ENCODE measurements at places on chromosomes 5 and 9.

GRCh38 chr9:135130207-135130976, 42.9 kb downstream of the OLFM1 start:
- no peak for DNase-seq

GRCh38 chr5:151598984-151599383, 7.9 kb upstream of the FAT2 start:
- no peak for DNase-seq

DNA sequence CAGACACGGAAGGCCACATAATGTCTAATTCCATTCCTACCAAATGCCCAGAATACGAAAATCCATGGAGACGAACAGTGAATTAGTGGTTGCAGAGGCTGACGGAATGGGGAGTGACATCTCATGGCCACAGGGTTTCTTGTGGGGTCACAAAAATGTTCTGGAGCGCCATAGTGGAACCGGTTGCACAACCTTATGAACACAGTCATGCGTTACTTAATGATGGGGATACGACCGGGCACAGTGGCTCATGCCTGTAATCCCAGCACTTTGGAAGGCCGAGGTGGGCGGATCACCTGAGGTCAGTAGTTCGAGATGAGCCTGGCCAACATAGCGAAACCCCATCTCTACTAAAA, 26.0 kb upstream of the TTLL11 start:
- DNase-seq = no peak

- DNase-seq = no peak
Observed at GRCh38 chr9:136575626-136576268, 29.9 kb upstream of the NOTCH1 start.

DNA sequence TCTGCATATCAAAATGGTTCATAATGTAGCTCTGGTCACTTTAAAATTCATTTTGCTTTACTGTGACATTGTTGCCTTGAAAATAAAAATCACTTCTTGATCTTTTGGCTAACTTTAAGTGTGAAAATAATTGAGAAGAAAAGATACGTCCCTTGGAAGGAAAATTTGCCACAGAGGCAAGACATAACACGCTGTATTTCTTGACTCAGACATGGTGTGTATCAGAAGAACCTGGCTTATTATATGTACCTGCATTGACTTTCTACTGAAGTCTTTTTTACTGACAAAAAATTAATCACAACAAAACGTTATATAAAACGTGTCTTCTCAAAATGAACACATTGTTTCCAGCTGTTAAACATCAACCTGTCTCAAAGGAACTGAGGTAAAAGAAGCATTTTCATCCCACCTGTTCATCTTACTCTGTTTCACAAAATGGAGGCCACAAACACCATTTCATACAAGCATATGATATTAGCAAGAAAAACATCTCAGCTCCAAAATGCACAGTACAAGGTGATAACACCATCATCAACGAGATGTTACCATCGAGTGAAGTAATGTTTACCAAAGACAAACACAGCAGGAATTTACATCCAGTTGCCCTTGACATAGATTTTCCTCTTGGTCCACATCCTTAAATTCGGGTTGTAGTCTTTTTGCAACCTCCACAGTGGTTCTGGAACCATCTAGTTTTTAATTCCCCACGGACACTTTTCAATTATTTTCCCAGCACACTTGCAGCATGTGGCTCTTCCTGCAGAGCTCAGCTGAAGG, 179.9 kb downstream of the GLIS3 start:
- no peak for DNase-seq

- no peak for DNase-seq
Observed at GRCh38 chr5:165620394-165620793, 2115.0 kb downstream of the MAT2B start.

DNA sequence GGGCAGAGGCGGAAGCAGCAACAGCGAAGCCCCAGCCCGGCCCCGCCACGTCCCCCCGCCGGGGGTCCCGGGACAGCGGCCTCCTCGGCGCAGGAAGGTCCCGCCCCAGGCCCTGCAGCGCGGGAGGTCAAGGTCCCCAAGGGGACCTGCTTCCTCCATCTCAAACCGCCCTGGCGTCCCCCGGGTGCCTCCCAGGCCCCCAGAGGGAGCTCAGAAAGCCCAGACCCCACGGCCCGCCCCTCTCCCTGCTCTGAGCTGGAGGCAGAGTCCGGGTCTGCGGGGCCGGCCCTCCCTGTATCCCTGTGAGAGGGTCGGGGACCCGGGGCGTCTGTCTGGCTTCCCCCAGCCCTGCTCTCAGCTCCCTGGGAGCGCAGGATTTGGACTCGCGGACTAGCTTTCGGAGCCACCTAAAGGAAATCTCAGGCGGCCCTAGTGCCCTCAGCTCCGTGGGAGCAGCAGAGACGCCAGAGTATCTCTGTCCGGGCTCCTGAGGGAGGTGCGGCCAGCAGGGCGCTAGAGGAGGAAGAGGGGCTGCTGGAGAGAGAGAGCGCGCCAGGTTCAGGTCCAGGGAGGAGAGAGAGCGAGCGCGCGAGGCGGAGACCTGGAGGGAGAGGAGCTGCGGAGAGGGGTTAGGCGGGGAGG, 30.7 kb downstream of the EXOC3 start:
- DNase-seq = peak; percentile 29

GRCh38 chr9:126088336-126088735, 238.3 kb upstream of the MVB12B start:
- DNase-seq = no peak

- DNase-seq = no peak
Observed at GRCh38 chr9:28848671-28849070, 1275.4 kb upstream of the C9orf72 start.

Data from CD8-positive, alpha-beta T cell (primary cell).